Amygdala (tissue), 56 donors: ENCODE measurements at places on chromosomes 4 and X.

GRCh38 chrX:95057341-95057740, 1383.3 kb downstream of the FAM133A start:
- no peak for DNase-seq

- no peak for DNase-seq
Measured at GRCh38 chr4:99447513-99447912, 12.4 kb upstream of the ADH7 start.

- DNase-seq: no peak
Measured at GRCh38 chrX:526295-527224, 104.0 kb upstream of the SHOX start.

- no peak for DNase-seq
Measured at GRCh38 chr4:26858035-26858918, 2.4 kb upstream of the STIM2 start.

- no peak for DNase-seq
Measured at GRCh38 chrX:66074920-66075879, 35.3 kb upstream of the VSIG4 start.

- no peak for DNase-seq
Measured at GRCh38 chrX:118536687-118537461, 41.3 kb downstream of the DOCK11 start.

DNA sequence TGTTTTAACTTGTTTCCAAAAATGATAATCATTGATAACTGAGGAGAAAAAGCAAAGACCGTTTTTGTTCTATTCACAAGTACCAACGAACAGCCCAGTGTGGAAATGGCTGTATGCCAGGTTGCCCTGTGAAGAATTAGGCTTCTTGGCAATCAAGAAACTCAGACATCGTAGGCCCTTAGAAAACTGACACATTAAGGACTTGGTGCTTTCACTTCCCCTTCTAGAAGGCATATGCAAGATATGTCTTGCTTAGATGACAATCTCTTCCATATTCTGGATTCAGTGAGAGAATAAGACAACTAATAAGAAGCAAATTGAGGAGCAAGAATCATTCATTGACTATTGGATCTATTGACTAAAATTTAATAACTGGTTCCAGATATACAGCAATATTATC, 56.6 kb downstream of the ANAPC10 start:
- no peak for DNase-seq

GRCh38 chr4:8006471-8006870, 66.8 kb upstream of the AFAP1 start:
- no peak for DNase-seq
